ENCODE measurements at places on chromosomes 7 and 10. TPM values are rescaled to one million over a fixed set of nuclear protein-coding genes. Genes with fewer than 3 reads are reported as not detected.

- no peak for DNase-seq
Observed at GRCh38 chr7:780516-780915, 51.8 kb upstream of the SUN1 start.

GRCh38 chr10:5596611-5597341 is 69.6 kb downstream of the ASB13 start:
- no peak for DNase-seq

MUC12 gene
- 1.3 TPM for polyA plus RNA-seq

- DNase-seq = no peak
Observed at GRCh38 chr10:11317936-11318670, 293.3 kb downstream of the USP6NL start.

SLC13A1 gene
- not detected for polyA plus RNA-seq

COG5 gene
- polyA plus RNA-seq = 35.3 TPM

DNA sequence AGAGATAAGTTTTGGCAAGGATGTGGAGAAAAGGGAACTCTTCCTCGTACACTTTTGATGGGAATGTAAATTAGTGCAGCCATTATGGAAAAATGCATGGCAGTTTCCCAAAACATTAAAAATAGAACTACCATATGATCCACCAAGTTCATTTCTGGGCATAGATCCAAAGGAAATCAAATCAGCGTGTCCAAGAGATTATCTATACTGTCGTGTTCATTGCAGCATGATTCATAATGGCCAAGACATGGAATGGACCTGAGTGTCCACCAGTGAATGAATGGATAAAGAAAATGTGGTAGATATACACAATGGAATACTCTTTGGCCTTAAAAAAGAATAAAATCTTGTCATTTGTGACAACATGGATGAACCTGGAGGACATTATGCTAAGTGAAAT is 70.3 kb upstream of the RSU1 start:
- DNase-seq = peak; percentile 41

GRCh38 chr7:88184848-88185304 is 35.0 kb downstream of the SRI start:
- no peak for DNase-seq

CLCN1 gene
- not detected for polyA plus RNA-seq

DNA sequence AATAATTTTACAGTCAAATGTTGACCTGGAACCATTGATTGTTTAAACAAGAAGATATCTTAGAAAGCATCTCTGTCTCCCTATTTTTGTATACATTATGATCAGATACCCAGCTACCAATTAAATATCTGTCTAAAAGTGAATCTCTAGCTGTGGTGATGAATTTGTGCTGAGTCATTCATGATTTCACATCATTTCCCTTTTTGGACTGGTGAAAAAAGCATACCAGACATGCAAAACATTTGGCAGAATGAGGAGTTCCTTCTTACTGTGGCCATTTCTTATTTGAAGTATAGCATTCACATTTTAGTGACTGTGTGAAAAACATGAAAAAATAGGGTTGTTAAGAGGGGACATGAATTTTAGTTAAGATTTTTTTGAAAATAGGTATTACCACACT is 98.0 kb upstream of the GATA3 start:
- no peak for DNase-seq

GRCh38 chr7:131654668-131655326 is 98.4 kb upstream of the PODXL start:
- peak; percentile 70 for DNase-seq

LRWD1 gene
- 24.6 TPM for polyA plus RNA-seq

DNA sequence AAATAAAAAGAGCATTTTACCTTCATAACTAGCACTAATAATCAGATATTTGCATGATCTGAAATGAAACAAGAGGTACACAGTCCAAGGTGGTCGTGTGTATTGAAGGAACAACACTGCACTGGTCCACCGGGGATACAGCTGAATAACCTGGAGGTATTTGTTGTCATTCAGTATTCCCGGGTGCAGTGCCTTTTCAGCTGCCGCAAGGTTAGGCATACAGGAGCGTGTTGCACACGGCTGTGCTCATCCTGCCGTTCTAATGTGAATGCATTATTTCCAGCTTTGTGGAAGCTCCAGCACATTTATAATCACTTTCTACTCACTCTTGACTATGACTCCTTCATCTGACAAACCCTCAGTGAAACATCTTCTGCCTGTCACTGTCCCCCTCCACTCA is 377.8 kb downstream of the GFRA1 start:
- no peak for DNase-seq

DNA sequence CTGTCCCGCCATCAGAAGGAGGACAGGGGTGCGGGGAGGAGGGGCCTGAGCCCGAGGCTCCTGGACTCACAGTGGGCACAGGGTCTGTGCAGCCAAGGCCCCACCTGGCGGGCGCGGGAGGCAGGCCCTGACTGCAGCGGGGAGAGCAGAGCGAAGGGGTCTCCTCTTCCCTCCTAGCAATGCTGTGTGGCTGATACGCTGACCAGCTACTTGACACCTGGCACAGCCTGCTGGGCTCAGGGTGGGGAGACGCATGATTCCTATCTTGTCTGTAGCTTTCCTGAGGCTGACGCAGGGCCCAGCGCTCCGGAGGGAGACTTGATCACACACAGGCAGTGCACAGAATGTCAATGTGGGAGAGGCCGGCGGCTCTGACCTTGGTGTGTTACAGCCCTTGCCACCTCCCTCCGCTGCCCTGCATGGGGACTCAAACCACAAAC is 174.9 kb downstream of the ELFN1 start:
- no peak for DNase-seq

- no peak for DNase-seq
Observed at GRCh38 chr10:90920986-90921666, at the start of gene ANKRD1. Gene ANKRD1, minus strand, starts transcription at chr10:90921087. Its CDS starts 60 bp downstream, at chr10:90921027.

GRCh38 chr7:47483604-47484273 is 98.2 kb downstream of the TNS3 start:
- DNase-seq = no peak

DNA sequence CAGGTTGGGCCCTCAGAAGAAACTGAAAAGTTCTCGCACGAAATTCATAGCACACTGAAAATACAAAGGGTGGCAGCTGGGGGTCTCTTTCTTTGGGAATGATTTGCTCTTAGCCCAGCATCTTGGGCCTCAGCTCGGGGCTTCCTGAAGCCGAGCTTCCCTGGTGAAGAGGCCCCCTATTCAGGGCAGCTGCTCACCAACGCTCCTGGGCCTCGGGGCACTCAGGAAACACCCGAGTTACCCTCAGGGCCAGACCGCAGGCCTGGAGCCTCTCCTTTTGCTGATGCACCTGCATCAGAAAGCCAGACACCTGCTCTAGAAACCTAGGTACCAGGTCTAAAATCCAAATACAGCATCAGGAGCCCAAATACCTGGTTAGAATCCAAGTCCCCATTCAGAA is 85.5 kb downstream of the PTPRE start:
- no peak for DNase-seq

NXPH1 gene
- polyA plus RNA-seq = not detected

HPSE2 gene
- 13.8 TPM for polyA plus RNA-seq

DNA sequence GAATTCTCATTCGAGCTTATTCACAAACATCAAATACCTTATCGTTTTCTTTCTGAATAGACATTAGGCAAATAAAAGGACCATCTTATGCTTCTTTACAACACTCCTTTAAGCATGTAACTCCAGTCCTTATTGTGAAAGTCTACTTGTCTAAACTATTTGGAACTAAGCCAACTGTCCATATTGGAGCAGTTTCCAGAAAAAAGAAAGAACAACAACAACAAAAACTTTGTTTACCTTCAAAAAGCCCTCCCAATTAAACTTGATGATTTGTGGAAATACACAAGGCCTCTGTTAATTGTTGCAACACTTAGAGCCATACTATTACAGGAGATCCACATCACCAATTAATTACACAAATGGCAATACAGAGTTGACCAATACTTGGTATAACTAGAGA is 163.6 kb downstream of the GALNT11 start:
- DNase-seq = peak; percentile 19

GRCh38 chr10:15841696-15842095 is 18.6 kb downstream of the MINDY3 start:
- no peak for DNase-seq

DNA sequence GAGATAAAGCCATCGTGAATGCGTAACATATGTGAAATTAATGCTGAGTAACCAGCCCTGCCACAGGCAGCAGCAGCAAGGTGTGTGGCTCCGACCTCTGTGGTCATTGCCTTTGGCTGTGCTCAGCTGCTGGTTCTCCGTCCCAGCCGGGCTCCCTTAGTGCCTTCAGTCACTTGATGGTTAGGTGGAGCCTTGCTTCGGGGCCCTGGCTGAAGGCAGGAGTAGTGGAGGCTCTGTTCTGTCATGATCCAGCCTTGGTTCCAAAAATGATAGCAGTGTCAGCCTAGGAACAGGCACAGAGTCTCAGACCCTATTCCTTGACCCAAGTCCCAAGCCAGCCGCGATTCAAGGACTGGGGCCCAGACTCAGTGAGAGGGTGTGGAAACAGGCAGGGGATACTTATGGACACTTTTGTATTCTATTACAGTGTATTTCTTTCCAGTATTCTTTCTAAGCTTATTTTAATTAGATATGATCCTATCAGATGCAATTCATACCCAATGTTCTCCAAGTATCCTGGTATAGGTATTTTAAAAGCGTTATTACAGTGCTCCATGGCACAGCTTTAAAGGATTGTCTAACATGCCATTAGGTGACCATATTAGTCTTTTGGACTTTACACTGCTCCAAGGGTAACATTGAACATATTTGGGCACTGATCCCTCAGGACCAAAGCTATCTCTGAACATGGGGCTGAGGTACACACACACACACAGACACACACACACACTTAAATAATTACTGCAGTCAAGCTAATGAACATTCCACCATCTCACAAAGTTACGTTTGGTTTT is 9.0 kb downstream of the SCART1 start:
- DNase-seq = no peak

TAS2R41 gene
- not detected for polyA plus RNA-seq

- DNase-seq = no peak
Observed at GRCh38 chr7:107035446-107035845, 9.1 kb upstream of the PRKAR2B start.

GRCh38 chr10:105769248-105770184 is 1128.4 kb downstream of the SORCS3 start:
- DNase-seq = no peak

DNA sequence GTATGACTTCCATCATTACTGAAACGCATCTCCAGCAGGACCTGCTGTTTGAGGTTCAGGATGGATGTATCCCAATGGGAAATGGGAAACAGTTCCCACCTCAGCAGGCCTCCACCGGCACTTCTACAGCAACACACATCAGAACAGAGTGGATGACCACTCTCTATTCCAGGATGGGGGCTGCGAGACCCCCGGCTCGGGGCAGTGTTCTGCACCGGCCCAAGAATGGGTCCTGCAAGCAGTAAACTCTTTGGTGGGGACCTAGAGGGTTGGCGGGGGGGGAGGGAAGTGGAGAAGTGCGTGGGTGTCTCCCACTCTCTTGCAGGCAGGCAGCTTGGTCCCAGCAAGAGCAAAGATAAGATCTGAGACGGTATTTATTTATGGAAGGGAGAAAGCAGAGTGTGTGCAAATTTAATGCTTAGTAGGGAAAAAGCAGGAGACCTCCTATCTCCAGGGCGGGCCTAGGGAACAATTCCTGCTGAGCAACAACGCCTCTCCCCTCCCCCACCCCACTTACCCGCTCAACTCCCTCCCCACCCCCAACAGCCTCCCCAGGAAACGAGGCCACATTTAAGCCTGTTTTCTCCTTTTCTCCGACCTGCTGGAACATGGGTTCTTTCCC is 4.0 kb downstream of the SFMBT2 start:
- no peak for DNase-seq

GRCh38 chr10:3683560-3683959 is 101.4 kb downstream of the KLF6 start:
- DNase-seq = no peak

GRCh38 chr7:16743236-16743635 is 10.3 kb upstream of the TSPAN13 start:
- DNase-seq = peak; percentile 63

DNA sequence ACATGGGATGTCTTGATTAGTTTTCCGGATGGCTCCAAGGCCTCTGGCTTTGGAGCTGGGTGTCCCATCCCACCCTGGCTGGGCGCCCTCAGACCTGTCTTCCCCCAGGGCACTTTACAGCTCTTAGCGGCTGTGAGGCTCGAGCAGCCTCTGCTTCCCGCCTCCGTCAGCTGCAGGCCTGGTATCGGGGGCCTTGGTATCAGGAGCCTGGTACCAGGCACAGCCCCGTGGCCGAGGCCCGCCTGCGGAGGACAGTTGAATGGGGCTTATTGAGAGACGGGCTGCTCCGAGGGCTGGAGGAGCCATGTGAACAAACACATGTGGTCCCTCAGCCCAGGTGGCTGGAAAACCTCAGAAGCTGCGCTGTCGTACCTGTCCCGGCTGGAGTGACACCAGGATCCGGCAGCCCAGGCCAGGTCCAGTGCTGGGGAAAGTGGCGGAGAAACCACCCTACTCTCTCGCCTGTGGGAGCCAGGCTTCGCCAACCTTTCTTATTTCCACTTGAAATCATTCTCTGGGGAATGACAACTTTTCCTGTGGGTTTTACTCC is 23.9 kb upstream of the AP5Z1 start:
- no peak for DNase-seq

COBL gene
- polyA plus RNA-seq = 9.2 TPM

GRCh38 chr10:96919785-96920430 is 87.8 kb downstream of the LCOR start:
- DNase-seq = no peak

DNA sequence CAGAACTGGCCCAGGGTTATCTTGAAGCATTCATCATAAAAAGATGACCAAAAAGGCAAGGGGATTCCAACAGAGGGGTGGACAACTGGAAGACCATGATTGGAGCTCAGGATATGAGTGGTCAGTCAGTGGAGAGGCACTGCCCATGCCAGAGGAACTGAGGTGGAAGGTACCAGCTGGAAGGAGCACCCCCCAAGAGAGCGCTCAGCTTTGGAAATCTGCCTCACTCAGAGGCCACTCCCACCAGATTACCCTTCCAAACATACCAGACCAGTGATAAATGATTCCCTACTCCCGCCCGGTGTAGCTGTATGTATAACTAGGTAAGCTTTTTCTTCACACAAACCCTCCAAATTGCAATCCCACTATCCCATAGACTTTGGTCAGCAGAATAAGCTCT is 257.0 kb upstream of the SLC26A5 start:
- no peak for DNase-seq

GLI3 gene
- polyA plus RNA-seq = 27.6 TPM

TFPI2 gene
- polyA plus RNA-seq = 10.4 TPM

GRCh38 chr7:47638679-47639315 is 56.9 kb upstream of the TNS3 start:
- DNase-seq = no peak
